ENCODE measurements at places on chromosomes 4 and X.

GRCh38 chrX:75603833-75604232 lies 81.0 kb upstream of the ZDHHC15 start:
- DNase-seq = no peak

- no peak for DNase-seq
Measured at GRCh38 chr4:165418073-165418472, 39.3 kb downstream of the CPE start.

- no peak for DNase-seq
Measured at GRCh38 chr4:144556636-144557035, 89.3 kb upstream of the HHIP start.

GRCh38 chrX:147828719-147829118 lies 83.0 kb upstream of the FMR1 start:
- no peak for DNase-seq

- no peak for DNase-seq
Measured at GRCh38 chr4:32106767-32107166, 1386.6 kb downstream of the PCDH7 start.

GRCh38 chrX:153992180-153992579 lies 19.6 kb downstream of the TMEM187 start:
- no peak for DNase-seq

DNA sequence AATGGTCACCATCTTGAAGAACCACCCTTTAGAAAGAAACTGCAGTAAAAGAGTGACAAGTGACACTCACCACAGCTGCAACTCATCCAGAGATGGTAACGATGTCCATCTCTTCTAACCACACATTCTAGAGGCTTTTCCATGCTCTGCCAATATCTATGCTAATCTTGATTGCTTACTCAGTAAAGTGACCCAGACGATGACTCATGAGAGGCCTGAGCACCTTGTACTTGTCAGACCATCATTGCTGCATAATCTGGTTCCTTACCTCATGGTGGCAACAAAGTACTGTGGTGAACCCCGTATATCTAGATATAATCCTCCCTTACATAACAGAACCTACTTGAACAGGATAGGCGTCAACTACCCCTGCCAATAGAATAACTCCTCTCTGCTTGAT lies 75.6 kb downstream of the CCNG2 start:
- no peak for DNase-seq

- peak; percentile 47 for DNase-seq
Measured at GRCh38 chr4:86935853-86936733, 1.3 kb downstream of the AFF1 start.

DNA sequence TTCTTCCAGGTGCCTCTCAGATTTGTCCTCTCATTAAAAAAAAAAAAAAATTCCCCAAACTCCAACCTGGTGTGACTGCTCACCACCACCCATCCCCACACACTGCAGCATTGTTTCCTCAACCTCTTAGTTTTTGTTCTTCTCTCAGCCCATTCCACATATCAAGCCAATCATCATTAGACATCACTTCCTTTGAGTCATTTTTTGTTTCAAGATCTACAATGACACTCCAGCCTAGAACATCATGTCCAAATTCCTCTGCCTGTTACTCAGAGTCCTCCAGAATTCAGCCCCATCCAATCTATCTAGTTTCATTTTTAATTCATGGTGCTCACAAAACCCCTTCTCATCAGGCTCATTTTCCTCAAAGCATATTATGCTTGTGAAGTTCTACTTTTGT lies 262.5 kb upstream of the TEX13A start:
- DNase-seq = no peak

GRCh38 chrX:40474205-40474626 lies 106.6 kb upstream of the ATP6AP2 start:
- no peak for DNase-seq

- DNase-seq = no peak
Measured at GRCh38 chr4:40256329-40256728, 59.5 kb downstream of the RHOH start.

GRCh38 chr4:136328131-136328530 lies 1204.2 kb downstream of the PCDH18 start:
- DNase-seq = no peak

- no peak for DNase-seq
Measured at GRCh38 chr4:8940792-8941491, 69.3 kb upstream of the HMX1 start.

GRCh38 chr4:17188547-17189400 lies 290.3 kb upstream of the LDB2 start:
- DNase-seq = no peak

GRCh38 chr4:113837397-113837796 lies 75.9 kb upstream of the CAMK2D start:
- DNase-seq = no peak

DNA sequence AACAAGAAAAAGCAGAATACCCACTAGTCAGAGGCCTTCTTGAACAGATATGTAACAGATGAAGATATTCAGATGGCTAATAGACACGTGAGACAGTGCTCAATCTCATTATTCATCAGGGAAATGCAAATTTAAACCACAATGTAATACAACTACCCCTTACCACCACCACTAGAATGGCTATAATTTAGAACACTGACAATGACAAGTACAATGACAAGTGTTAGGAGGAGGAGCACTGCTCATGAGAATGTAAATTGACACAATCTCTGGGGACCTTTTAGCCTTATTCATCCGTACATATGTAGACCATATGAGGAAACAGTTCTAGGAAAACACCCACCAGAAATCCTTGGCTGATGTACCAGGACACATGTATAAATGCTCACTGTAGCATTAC lies 13.1 kb downstream of the ZNF81 start:
- no peak for DNase-seq

DNA sequence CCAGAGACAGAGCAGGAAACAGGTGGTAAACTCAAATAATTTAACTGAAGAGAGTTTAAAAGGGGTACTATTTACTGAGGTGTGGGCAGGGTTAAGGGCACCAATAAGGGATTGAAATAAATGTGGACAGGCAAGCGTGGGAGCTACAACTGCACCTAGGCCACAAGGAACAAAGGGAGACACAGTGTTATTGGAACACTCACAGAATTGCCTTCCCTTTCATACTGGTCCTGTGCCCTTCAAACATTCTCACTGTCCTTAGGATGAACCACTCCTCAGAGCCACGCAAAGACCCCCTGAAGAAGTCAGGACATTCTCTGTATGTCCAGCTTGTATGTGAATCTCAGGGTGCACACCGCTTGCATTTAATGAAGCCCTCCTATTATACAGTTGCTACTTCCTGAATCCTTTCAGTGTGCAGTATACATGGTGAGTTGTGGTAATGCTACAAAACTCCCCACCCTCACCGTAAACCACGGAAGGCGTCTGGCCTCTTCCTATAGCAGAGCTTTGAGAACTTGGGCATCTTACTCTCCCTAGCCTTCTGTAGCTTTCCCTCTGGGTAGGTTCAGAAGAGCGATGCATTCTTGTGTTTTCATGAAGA lies 9.6 kb upstream of the MRPL1 start:
- DNase-seq = no peak

DNA sequence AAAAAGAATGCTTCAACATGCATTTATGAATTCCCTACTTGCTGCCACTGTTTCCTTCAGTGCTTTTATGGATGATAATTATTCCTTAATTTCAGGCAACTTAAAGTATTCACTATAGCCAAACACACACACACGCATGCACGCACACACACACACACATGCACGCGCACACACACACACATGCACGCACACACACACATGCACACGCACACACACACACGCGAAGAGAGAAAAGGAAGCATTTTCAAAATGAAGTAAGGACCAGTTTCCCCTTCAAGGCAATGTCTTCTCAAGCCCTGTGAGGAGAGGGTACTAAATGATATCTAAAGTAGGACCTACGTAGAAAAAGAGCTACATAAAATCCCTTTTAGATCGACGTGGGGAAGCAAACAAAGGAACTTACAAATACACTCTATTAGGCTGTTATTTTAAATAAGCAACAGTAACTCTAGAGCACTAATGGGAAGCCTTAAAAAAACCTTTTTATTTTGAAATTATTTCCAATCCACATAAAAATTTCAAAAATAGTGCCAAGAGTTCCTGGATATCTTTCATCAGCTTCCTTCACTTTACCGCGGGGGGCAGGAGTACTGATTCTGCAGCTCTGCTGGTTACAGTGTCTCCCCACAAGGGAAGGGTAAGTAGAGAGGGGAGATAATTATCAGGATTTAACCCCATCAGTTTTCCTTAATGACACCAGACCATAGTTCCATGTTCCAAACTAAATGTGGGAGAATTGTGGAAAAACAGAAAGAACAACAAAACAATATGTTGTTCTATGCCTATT lies 13.7 kb downstream of the IRF2 start:
- no peak for DNase-seq

GRCh38 chr4:126661194-126661593 lies 971.6 kb upstream of the INTU start:
- DNase-seq = no peak

- DNase-seq = no peak
Measured at GRCh38 chr4:115973768-115974167, 860.3 kb upstream of the NDST4 start.

GRCh38 chr4:121950680-121951520 lies 960 bp downstream of the TRPC3 start:
- DNase-seq = peak; percentile 14

- no peak for DNase-seq
Measured at GRCh38 chr4:10094841-10095240, 21.8 kb downstream of the WDR1 start.

DNA sequence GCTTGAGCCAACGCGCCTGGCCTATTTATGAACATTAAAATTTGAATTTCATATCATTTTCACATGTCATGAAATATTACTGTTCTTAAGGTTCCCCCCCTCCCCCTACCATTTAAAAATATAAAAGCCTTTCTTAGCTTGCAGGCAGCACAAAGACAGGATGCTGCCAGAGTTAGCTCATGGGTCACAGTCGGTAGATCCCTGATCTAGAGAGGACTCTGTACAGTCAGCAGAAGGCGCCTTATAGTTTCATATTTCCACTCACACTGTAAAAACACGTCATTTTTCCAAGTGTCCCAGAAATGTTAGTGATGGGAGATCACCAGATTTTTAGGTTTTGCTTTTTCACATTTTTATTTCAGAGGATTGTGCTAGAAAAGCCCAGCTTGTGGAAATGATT lies 12.2 kb downstream of the NOCT start:
- DNase-seq = no peak

DNA sequence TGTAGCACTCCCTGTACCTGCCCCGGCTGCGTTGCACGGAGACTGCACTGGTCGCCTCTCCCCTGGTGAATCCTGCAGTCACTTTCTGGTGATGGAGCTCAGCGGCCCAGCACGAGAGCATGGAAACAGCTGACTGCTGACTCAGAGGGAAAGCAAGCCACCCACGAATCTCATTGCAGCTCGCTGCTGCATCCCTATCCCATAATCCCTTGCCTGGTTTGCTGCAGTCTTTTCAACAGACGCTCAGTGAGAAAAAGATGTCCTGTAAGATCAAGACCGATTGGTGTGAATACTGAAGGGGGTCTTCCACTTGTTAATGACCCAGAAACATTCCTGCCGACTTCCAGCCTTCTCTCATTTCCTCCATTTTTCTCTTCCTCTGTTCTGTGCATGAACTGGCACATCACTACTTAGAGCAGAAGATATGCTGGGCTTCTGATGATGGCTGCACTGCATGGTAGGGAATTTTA lies 52.9 kb downstream of the TRIM2 start:
- no peak for DNase-seq

- DNase-seq = no peak
Measured at GRCh38 chr4:71870456-71870855, 86.6 kb upstream of the GC start.

DNA sequence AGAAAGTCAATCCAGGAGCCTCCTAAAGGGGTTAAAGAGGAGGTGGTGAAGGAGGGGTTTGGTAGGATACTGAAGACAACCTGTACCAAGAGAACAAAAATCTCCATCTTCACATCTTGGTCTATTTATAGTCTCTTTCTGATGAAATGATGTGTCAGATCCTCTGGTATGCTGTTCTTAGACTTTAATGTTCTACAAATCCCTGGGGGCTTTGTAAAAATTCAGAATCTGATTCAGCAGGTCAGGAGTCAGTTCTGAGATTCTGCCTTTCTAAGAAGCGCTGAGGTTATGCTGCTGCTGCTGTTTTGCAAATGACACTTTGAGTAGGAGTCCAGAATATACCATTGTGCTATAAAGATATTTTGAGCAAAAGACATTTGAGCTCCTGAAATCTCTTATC lies 172.9 kb upstream of the GLRA2 start:
- no peak for DNase-seq
